ENCODE measurements at places on chromosomes 3 and 15. TPM values are rescaled to one million over a fixed set of nuclear protein-coding genes. Genes with fewer than 3 reads are reported as not detected.

DNA sequence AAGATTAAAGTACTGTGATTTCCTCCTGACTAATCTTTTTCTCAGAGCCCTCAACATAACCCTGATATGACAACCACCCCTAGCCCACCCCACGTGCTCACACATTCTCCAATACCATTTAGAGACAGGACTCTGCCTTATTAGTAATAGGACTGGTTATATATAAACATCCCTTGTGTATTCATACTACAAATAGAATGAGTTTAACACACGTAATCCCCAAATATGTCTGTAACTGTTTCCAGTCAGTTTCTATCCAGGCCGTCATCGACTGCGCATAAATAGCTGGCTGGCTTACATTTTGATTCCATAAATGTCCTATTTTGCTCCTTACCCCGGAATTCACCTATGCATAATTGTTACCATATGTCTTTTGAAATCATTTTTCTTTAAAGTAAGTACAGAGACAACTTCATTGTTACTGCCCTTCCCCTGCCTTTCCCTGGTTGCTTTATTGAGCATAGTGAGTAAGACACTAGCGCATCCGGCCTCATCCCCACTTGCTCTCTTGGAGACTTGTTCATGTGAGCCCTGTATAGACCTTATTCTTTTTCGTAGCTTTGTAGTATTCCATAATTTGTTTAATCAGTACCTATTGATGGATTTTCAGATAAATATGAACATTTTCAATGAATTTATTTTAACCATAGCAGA, 3.5 kb upstream of the P2RY14 start:
- DNase-seq = no peak

DNA sequence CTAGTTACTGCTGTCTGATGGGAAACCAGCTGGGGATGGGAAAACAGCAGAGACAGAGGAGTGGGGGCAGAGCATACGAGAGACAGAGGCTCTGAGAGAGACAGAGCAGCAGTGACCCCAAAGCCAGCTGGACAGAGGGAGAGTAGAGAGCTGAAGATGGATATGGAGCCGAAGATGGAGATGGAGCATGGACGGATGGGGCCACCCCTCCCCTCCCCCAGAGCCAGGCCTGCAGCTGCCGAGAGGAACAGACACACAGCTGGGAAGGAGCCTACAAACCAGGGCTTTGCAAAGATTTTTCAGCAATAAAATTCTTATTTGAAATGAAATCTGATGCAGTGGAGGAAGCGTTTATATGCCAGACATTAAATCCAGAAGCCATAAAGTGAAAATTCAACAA, 167.6 kb upstream of the LINGO1 start:
- DNase-seq = no peak

DNA sequence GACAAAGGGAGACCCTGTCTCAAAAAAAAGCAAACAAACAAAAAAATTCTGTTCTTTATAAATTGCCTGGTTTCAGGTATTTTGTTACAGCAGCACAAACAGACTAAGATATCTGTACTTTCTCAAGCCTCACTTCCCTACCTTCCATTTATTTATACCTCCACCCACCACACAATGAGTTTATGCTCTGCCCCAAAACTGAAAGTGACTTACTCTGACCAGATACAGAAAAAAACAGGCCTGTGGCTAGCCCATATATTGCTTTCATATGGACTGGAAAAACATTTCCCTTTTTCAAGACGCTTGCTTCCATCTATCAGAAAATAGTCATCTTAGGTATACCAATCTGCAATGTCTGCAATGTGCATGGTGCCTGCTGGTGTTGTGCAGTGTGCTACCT, 8.7 kb upstream of the GPD1L start:
- no peak for DNase-seq

- no peak for DNase-seq
Observed at GRCh38 chr3:63900459-63900858, 11.7 kb downstream of the SCAANT1 start.

- DNase-seq = no peak
Observed at GRCh38 chr3:49750056-49750455, 26.3 kb upstream of the GMPPB start.

DNA sequence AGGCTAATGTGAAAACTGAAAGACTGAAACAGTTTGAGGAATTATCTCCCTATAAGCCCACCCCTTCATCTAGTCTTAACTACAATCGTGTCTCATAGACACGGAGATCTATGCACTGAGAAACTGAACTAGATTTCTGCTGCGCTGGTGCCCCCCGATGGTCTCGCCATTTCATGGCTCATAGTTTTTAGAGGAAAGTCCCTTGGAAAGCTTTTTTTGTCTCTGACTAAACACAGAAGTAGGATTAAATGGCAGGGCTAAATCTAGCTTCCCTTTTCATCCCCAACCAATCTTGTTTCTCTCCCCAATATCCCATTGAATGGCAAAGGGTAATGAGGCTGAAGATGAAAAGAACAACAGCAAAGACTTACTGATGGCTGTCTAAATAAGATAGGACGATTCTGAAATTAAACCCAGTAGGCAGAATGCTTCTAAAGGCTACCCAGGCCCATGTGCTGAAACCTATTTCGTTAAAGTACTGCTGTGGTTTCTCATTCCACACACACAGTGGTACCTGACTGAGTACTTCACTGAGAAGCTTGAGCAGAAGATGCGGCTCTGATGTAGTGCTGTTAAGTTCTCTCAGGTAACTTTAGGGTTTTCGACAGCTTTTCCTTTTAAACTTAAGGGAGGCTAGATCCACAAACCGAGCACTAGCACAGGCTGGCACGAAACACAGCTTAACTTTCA, 142.7 kb downstream of the GADL1 start:
- peak; percentile 27 for DNase-seq

GRCh38 chr15:58221591-58222241, 83.5 kb downstream of the AQP9 start:
- DNase-seq = peak; percentile 80

GRCh38 chr3:183692436-183692835, 5.2 kb upstream of the YEATS2 start:
- DNase-seq = no peak

DNA sequence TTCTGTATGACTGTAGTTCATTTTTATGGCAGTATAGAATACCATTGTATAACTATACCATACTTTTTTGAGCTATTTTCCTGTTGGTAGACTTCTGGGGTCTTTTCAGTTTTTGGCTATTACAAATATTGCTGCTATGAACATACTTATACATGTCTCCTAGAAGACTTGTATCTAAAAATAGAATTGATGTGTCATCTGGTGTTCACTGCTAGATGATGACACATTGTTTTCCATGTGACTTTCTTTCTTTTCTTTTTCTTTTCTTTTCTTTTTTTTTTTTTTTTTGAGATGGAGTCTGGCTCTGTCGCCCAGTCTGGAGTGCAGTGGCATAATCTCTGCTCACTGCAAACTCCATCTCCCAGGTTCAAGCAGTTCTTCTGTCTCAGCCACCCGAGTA, 69.8 kb downstream of the SH3GL3 start:
- DNase-seq = no peak

GRCh38 chr15:57147621-57148020, 228.7 kb upstream of the CGNL1 start:
- DNase-seq = no peak

DNA sequence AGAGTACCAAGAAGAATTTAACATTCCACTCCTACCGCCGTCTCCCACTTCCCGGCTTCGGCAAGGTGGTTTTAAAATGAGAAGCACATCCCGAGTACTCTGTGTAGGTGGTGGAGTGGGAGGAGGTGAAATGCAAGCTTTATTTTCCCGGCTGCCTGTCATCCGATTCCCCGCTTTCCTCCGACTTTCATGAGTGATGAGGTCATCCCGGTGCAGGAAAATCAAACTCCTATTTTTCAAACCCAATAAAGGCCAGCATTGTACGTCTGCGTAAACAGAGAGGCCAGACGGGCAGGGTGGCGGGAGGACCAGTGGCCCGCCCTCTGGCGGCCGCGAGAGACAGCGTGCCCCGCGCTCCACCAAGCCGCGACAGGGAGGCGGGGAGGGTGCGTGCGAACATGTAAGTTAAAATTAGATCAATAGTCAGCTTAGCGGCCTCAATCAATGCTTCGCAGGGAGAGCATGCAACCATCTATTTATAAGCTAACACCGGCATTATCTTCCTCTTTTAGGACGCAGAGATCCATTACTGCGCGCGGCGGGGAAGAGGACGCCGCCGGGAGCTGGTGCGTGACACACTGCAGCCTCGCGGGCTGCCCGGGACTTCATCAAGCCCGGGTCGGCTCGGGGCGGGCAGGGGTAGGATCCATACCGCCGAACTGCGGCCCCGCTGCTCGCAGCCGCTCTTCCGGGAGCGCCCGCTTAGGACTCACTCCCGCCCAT, 163.3 kb downstream of the CD47 start:
- peak; percentile 80 for DNase-seq

- DNase-seq = no peak
Observed at GRCh38 chr15:40964634-40965033, 11.4 kb downstream of the CHAC1 start.

DNA sequence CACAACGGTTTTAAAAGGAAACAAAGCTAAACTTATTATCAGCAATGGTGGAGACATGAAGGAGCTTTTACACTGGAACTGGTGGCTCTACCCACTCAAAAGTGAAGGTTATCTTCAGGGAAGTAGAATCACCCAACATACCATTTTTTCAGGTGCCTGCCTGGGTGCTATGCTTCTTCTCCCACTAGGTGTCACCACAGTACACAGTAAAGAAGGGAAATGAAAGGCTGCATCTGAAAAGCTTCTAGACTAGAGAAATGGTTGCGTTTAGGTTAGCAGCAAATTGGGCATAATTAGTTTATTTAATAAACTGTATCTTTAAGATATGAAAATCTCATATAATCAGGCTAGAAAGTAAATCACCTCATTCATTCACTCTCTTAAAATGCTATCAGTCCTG, 47.0 kb upstream of the SELENOK start:
- DNase-seq = peak; percentile 58

DNA sequence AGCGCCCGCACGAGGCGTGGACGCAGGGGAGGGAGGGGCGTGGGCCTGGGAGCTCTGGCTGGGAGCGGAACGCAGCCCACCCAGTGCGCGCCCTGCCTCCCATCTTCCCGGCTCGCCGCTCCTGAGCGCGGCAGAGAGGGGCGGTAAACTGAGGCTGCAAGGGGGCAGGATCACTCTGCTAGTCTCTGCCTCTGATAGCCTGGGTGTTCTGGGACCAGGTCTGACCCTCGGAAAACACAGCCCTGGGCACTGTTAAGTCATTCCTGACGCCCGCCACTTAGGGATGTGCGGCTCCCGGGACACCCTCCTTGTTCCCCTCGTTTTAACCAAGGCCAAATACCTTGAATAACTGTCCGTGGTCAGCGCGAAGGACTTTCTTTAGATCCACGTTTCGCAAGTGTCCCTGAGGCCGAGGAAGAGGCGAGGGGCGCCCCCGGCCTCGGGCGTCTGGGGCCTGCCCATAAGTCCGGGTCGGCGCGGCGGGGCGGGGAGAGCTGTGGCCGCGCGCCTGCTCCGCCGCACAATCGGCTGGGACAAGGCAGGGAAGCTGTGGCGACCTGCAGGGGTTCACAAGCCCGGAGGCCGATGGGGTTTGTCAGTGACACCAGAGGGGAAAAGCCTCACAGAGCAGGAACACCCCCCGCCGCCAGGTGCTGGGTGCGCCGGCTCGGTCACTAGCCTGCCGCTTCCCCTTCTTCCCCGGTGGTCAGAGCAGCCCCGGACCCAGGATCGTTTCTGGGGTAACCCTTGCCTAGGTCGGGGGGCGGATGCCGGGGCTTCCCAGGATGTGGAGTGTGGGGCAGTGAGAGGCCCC, 1.5 kb downstream of the ITPKA start:
- peak; percentile 28 for DNase-seq

- DNase-seq = no peak
Observed at GRCh38 chr15:44753345-44753744, 17.0 kb downstream of the TRIM69 start.

DNA sequence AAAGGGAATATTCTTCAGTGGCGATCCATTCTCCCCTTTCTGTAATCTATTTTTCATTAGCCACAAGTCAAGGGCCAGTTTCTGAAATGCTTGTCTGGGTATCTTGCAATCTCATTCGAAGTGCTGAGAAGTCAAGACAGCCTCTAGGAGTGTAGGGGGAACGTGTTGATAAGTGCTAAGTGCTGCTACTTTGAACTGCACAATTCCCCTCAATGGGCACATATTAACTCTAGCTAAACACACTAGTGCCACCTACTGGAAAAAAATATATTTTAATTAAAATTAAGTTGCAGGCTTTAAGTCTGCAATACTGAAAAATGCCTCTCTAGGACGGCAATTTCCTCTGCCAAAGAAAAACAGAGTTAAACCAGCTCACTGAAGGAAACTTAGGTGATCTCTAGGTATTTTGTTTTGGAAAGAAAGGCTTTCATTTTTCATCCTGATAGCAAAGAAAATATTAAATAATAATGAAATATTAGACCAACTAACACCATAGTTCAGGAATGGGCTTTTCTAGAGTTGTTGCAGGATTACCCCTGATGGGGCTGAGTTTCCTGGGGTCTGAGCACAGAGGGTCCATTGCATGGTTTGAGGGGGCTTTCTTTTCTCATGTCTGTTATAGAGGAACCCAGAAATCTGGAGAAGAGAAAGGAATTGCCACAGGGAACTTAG, 181.9 kb upstream of the KBTBD8 start:
- no peak for DNase-seq

GRCh38 chr3:63654211-63654610, 1.7 kb downstream of the SNTN start:
- DNase-seq = no peak

- DNase-seq = no peak
Observed at GRCh38 chr3:112931736-112932521, 43.0 kb downstream of the CD200R1 start.

DNA sequence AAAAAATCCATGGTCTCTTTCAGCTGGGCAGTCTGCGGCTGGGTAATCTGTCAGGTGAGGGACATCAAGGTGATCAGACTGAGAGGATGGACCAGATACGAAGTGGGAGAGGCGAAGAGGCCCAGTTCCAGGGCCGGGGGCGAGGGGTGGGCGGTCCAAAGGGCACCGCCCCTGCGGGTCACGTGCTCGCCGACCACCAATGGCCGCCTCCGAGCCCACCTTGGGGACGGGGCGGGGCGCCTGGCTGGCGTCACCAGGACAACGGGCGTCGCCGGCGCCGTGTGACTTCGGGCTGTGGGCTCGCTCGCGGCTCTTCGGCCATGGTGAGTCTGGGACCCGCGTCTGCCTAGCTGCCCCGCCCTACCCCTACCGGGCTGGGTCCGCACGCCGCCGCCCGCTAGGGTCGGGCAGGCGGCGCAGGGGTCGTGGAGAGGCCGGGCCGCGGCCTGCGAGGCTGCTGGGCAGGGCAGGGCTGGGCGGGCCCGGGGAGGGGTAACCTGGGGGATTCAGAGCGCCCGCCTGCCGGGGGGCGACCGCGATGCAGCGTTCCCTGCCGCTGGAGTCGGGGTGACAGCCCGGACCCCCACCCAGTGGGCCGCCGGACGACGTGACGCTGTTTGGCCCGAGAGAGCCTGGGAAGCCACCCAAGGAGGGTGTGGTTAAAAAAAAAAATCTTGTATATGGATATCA, at the start of gene FBXL2:
TSS of gene FBXL2 (plus strand) at position 250 of the 690 bp plus-strand sequence. CDS start at position 321, 71 bp downstream.
- DNase-seq = peak; percentile 92

GRCh38 chr3:98440283-98440682, 22.7 kb upstream of the OR5K1 start:
- DNase-seq = no peak

- DNase-seq = peak; percentile 75
Observed at GRCh38 chr3:27712136-27713077, 9.7 kb downstream of the EOMES start.

The IGSF10 gene
- total RNA-seq = 0.24 TPM

The SH2D7 gene
- total RNA-seq = not detected

The NR2E3 gene
- 0.83 TPM for total RNA-seq

The GHSR gene
- total RNA-seq = not detected

The GABRB3 gene
- total RNA-seq = not detected

The CHRD gene
- total RNA-seq = not detected
